AG08396 (cell line): ENCODE measurements at places on chromosomes 12 and 14.

DNA sequence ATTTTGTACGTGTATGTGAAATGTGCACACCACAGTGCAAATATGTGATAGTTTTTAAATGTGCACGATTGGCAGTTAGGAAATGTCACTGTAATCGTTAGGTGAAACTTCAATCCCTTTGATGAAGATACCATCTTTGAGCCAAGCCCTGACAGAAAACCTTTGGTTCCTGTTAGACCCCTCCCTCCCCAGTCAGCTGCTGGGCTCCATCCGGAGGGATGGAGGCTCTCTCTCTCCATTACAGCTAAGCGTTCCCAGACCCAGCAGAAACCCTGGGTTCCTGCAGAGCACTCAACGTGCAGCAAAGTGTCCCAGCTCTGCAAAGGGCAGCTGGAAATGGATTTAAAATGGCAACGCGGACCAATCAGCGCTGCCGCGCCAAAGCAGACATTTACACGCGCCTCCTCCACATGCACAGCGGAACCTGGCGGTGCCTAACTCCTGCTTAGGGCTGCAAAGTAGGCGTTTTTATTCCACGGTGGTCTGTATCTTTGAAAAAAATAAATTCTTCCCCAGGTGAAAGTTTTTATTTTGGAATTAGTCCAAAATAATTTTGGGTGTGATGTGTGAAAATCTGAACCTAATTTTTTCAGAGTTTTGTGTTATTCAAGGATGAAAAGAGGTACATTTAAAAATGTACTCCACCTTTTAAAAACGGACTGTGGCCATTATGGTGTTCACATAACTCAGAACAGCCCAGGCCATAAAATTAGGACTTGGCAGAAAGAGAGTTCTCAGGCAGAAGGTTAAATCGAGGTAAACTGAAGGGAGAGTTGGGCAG lies 1.4 kb upstream of the HMGA2 start:
- DNase-seq = peak; percentile 28

DNA sequence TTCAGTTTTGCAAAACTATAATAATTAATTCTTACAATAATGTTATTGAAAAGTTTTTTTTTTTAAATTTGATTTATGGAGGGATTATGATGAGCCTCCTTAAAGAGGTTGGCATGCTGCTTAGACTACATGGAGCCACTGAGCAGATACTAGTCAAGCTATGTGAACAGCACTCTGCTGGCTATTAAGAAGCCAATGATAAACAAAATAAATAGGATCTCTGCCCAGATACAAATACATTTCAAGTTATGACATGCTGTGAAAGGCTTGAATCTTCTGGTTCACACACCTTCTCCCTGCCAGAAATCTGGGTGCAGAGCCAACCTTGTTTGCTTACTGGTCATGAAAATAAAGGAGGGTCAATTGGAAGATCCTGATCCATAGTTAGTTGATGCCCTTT lies 107.4 kb upstream of the NAV3 start:
- DNase-seq = no peak

GRCh38 chr14:72613231-72613974 lies 280.5 kb downstream of the DPF3 start:
- DNase-seq = no peak

DNA sequence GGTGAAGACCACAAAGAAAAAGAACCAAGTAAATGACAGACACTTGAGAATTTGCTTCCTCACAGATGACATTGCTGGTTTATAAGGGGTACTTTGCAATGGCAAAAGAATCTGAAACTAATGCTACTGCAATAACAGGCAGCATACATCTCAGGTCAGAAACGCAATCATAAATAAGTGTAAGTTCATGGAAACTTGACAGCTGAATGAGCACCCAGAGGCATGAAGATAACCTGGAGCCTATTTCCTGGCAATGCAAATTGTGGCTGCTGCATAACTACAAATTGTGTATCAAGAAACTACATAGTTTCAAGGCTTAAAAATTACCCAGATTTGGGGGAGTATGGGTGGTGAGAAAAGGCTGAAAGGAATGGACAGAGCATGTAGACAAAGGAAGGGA lies 8.5 kb upstream of the MYO1A start:
- no peak for DNase-seq

GRCh38 chr14:71739273-71739990 lies 192.8 kb upstream of the RGS6 start:
- DNase-seq = no peak

GRCh38 chr12:120437735-120438494 lies at the start of gene COX6A1:
COX6A1 (plus strand) TSS chr12:120438113; CDS start chr12:120438127, 14 bp downstream.
- DNase-seq = peak; percentile 97
